ENCODE measurements at places on chromosomes 5 and 9. TPM values are rescaled to one million over a fixed set of nuclear protein-coding genes. Genes with fewer than 3 reads are reported as not detected.

ELL2 gene
- 23.5 TPM for total RNA-seq

SIT1 gene
- total RNA-seq, result not detected

DNA sequence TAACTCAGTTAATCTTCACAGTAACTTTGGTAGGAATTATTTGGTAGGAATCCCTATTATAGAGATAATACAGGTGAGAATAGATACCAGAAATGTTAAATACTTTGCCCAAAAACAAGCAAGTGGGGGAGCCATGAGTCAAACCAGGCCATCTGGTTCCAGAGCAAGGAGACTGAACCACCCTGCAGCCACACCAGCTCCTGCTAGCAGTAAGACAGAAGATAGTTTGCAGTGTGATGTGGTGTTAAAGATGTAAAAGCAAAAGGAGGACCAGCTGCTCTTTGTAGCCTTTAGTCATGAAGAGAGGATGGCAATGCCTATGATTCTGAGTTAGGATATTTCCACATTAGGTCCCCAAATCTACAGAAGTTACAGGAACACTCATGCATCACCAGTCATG lies 101.4 kb downstream of the PRKACG start:
- H3K4me3 ChIP-seq, result no peak overlapping the region
- H3K4me1 ChIP-seq, result no peaks in the 10 kb centered on the region
- no peaks in the 10 kb centered on the region for H3K36me3 ChIP-seq
- no peaks in the 10 kb centered on the region for H3K27me3 ChIP-seq
- no peak for DNase-seq

- no peak for DNase-seq
- H3K4me1 ChIP-seq, result no peaks in the 10 kb centered on the region
- no peak overlapping the region for H3K27ac ChIP-seq
- H3K36me3 ChIP-seq, result no peaks in the 10 kb centered on the region
- H3K27me3 ChIP-seq, result no peaks in the 10 kb centered on the region
Measured at GRCh38 chr5:172219296-172219695, 25.3 kb downstream of the EFCAB9 start.

DNA sequence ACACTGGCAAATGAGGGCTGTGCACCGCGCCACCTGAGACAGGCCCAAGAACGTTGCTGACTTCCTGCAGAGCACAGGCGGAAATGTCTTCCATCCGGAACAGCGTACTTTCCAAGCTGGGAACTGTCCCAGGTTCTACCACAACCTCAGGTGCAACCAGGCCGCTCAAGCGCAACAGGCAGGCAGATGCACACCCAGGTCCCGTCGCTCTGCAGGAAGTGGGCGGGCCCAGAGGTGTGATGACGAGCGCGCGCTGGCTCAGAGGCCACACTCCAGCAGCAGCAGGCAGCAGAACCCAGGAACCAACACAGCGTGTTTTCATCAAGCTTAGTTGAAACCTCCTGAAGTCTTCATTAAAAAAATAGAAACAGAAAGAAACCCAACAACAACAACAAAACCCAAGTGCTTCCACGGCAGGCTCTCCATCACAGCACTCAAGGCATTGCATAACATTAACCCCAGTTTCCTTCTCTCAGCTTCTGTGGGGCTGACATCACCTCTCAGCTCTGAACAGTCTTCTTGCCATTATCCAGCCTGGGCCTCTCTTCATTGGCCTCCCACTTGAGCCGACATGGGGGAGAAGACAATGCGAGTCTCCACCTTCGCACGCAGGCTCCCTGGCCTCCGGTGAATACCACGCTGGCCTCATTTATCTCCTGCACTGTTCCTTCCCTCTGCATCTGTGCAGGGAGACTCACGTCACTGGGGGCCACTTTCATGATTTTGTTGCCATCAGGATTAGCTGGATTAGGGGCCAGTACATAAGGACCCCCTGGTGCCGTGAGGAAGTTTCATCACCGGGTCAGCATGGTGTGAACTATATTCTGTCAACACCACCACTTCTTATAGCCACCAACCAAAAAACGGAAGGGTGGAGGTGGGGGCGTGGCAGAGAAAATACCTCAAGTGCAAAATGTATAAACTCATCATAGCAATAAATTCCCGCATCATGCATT lies 22.1 kb downstream of the PTCH1 start:
- no peak for DNase-seq
- H3K36me3 ChIP-seq, result no peaks in the 10 kb centered on the region
- H3K27ac ChIP-seq, result no peak overlapping the region
- H3K4me3 ChIP-seq, result no peak overlapping the region
- H3K27me3 ChIP-seq, result no peaks in the 10 kb centered on the region

- no peaks in the 10 kb centered on the region for H3K4me1 ChIP-seq
- no peak overlapping the region for H3K27ac ChIP-seq
- H3K36me3 ChIP-seq, result no peaks in the 10 kb centered on the region
- H3K27me3 ChIP-seq, result no peaks in the 10 kb centered on the region
- no peak overlapping the region for H3K4me3 ChIP-seq
Measured at GRCh38 chr9:28832168-28832770, 1259.0 kb upstream of the C9orf72 start.

DNA sequence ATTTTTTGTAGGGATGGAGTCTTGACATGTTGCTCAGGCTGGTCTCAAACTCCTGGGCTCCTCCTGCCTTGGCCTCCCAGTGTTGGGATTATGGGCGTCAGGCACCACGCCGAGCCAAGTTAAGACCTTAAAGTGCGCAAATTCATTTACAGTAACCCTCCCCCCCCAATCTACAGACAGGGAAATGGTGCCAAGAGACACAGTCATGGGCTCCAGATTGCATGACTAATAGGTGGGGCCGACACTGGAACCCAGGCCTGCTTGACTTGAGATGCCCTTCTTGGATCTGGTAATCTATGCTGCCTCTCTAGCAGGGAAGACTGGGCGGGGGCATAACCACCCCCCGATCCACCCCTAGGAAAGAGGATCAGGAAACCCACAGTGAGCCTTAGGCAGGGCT lies 19.5 kb downstream of the TTF1 start:
- H3K4me1 ChIP-seq, result no peaks in the 10 kb centered on the region
- H3K27ac ChIP-seq, result no peak overlapping the region
- no peak overlapping the region for H3K4me3 ChIP-seq
- no peak for DNase-seq
- no peaks in the 10 kb centered on the region for H3K27me3 ChIP-seq
- no peaks in the 10 kb centered on the region for H3K36me3 ChIP-seq

All from uterus (tissue), 4 donors.